Suppressor macrophage treated with lipopolysaccharide for 1 hour (primary cell): ENCODE measurements at places on chromosomes 4 and X.

DNA sequence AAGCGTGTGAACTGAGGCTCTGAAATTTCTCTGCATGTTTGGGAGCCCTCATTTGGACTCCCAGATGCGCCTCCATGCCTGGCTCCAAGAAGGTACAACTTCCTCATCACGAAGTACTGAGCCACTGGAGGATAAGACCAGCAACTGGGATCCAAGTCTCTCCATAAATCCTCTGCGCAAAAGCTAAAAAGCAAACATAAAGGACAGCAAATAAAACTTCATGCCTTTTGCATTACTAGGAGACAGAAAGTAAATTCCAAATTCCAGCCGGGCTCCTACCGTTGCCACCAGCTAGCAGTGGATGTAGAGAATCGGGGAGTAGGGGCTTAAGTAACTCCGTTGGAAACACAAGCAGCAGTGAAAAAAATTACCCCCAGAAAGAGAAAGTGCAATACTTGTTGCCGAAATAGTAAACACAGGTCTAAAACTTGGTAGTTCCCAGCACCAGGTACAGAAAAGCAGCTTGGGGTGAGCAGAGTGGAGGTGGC is 477.1 kb upstream of the TENM3 start:
- DNase-seq = no peak

- no peak for DNase-seq
Observed at GRCh38 chrX:155262970-155263754, 1.1 kb downstream of the RAB39B start.

GRCh38 chr4:55554453-55555030 is 7.8 kb upstream of the CLOCK start:
- peak; percentile 36 for DNase-seq

- no peak for DNase-seq
Observed at GRCh38 chrX:133689997-133690599, 274.8 kb upstream of the GPC4 start.

DNA sequence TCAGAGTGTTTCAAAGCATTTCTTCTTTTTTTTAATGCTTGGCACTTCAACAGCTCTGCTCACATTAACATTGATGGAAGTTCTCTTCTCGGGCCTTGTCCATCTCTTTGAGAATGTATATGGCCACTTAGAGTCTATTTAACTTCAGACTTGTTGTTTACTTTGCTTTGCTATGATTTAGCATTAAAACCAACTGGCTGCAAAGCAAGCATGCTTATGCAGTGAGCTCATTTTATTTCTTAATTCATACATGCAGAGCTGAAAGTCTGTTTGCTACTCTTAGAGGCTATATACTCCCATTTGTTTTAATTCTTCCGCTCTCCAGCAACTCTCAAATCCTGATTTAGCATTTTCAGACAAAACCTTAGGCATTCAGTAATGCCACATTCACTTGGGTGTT is 107.6 kb upstream of the PACRGL start:
- no peak for DNase-seq
